Neural progenitor cell (in vitro differentiated cells): ENCODE measurements at places on chromosomes 5 and 9. TPM values are rescaled to one million over a fixed set of nuclear protein-coding genes. Genes with fewer than 3 reads are reported as not detected.
A peak's percentile ranks its signal among the peaks of the same experiment; 100 is the strongest.

Gene DMRTA1
- 14.0 and 21.3 TPM in 2 replicates for total RNA-seq

GRCh38 chr5:28012538-28012937, 974.2 kb upstream of the CDH9 start:
- DNase-seq: no peak
- no peaks in the 10 kb centered on the region for H3K4me1 ChIP-seq
- H3K27ac ChIP-seq: no peak overlapping the region
- H3K36me3 ChIP-seq: no peaks in the 10 kb centered on the region
- H3K4me3 ChIP-seq: no peak overlapping the region
- no peaks in the 10 kb centered on the region for H3K27me3 ChIP-seq

DNA sequence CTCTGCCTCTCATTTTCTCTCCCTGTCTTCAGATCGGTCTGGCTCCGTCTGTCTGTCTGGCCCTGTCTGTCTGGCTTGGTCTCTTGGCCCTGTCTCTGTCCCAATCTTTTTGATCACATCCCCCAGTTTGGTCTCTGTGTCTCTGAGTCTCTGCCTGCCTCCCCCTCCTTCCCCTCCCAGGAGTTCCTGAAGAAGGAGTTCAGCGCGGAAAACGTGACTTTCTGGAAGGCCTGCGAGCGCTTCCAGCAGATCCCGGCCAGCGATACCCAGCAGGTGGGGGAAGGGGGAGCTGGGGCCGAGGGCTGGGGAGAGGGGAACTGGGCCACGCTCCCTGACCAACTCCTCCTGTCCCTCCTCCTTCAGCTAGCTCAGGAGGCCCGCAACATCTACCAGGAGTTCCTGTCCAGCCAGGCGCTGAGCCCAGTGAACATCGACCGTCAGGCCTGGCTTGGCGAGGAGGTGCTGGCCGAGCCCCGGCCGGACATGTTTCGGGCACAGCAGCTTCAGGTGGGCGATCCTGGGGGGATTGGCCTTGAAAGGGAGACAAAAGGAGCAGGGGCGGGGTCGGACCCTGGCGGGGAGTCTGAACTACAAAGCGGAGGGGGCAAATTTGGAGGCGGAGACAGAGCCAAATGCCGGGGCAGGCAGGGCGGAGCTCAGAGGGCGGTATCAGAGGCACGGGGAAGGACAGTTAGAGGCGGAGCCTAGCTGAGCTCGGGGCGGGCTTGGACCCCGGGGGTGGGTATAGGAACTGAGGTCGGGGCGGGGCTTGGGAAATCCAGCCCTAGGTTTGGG, 9.0 kb downstream of the RGS14 start:
- peaks cover 26% of the 10 kb centered on the region for H3K4me1 ChIP-seq
- peaks cover 44% of the 10 kb centered on the region for H3K27me3 ChIP-seq
- H3K4me3 ChIP-seq: peak overlapping the region; percentile 50
- H3K36me3 ChIP-seq: no peaks in the 10 kb centered on the region

GRCh38 chr5:103120607-103121200, 603 bp downstream of the PPIP5K2 start:
- H3K27me3 ChIP-seq: no peaks in the 10 kb centered on the region
- H3K4me1 ChIP-seq: peaks cover 20% of the 10 kb centered on the region
- H3K27ac ChIP-seq: no peak overlapping the region

Gene PPP2R2B
- total RNA-seq: 22.5 and 26.6 TPM in 2 replicates

DNA sequence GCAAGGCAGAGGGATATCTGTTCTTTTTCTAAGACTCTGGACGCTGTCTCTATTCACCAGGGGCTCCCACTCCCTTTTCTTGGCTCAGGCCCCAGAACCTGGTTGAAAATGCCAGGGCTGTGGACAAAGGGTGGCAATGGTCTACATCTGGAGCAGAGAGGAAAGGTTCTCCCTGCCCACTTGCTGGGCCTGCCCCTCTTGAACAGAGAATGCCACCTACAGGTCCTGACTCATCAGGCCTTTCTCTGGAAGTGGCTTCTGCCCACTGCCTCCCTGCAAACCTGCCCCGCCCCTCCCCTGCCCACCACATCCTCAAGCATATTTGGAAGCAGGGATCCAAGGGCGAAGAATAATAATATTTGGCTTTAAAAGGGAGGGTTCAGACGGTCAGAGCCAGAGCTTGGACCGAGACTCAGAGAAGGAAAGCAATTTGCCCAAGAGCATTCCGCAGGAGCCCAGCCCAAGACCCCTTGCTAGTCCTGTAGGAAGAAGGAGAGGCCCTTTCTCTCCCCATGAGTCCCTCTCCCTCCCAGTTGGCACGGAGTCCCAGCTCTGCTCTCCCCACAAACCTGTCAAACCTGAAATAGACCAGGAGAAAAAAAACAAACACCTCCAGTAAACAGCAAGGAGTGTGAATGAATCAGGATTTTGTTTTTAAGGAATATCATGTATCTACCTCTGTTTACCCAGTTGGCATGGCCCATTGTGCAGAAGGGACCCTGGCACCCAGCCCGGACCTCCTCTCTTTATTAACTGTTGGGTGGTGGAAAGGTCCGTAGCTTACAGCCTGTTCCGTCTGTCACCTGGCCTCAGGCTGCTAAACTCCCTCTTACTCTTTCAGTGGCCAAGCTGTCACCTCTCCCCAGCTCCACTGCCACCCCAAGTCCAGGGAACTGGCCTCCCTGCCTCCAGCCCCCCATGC, 37.7 kb upstream of the STXBP1 start:
- H3K36me3 ChIP-seq: no peaks in the 10 kb centered on the region
- no peak overlapping the region for H3K4me3 ChIP-seq
- no peaks in the 10 kb centered on the region for H3K27me3 ChIP-seq
- peaks cover 12% of the 10 kb centered on the region for H3K4me1 ChIP-seq
- no peak for DNase-seq

- H3K27me3 ChIP-seq: no peaks in the 10 kb centered on the region
- no peaks in the 10 kb centered on the region for H3K36me3 ChIP-seq
- no peak overlapping the region for H3K4me3 ChIP-seq
- H3K27ac ChIP-seq: no peak overlapping the region
- H3K4me1 ChIP-seq: no peaks in the 10 kb centered on the region
Measured at GRCh38 chr5:6568383-6568782, 64.5 kb downstream of the NSUN2 start.
